Osteoblast (primary cell): ENCODE measurements at places on chromosomes 4 and X.

DNA sequence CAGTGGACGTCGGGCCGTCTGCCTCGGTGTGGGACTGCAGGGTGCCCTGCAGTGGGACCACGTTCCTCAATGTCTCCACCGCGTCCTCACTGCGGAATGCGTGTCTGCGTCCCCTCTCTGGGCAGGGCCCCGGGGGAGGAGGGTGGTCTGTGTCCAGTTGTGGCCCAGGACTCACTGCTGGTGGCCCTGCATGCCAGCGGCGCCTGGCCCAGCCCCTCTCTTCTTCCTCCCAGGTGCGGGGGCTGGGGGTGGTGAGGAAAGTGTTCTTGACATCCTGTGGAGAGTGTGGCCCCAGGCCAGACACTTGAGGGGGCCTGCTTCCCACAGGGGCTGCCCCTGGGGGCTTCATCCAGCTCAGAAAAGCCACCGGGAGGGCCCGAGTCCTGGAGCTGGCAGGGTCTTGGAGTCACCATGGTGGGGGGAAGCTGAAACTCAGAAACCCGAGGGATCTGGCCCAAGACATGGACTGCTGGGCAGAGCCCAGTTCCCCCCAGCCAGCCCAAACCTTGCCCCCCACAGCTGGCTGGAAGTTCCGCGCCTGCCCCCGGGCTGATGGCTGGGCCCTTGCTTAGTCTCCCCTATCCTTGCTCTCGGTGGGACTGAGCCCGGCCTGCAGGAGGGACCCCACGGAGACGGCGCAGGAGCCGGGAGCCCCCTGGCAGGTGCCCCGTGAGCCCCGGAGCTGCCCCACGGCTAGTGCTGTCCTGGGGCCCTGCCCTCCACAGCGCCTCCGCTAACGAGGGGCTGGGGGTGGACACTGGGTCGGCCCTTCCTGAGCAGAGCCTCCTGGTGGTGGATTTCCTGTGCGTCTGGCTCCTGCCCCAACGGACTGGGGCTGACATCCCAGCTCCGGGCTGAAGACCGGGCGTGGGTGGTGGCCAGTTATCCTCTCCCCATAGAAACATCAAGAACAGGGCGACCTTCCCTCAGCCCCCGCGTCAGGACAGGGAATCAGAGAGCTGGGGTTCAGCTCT is 2.9 kb downstream of the DOK7 start:
- DNase-seq, result peak; percentile 91

DNA sequence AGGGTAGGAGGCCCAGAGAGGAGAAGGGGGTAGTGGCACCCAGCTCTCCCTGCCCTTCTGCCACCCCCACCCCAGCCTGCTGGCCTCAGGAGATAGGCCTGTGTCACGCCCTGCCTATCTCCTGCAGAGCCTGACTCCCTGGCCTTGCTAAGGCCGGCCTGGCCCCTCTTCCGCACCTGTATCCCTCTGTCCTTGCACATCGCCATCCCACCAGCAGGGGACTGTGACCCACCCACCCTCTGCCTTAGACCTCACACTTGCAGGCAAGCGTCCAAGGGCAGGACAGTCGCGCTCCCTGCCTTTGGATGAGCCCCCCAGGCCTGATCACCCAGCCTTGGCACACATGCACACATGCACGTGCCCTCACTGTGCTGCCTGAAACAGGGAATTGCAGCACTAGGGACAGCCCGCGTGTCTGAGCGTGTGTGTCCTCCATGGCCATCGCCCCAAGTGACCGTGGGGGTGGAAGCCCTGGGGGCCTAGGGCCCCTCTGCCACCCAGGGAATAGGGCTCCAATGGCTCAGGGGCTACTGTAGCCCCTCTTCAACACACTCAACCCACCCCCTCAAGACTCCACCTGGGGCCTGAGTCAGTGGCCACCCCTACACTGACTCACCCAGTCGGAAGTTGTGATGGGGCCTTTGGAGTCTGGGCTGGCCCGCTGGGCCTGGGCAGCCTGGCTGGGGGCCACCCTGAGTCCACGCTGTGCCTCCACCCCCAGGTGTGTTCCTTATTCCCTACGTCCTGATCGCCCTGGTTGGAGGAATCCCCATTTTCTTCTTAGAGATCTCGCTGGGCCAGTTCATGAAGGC is 2.1 kb downstream of the SLC6A8 start:
- peak; percentile 84 for DNase-seq

DNA sequence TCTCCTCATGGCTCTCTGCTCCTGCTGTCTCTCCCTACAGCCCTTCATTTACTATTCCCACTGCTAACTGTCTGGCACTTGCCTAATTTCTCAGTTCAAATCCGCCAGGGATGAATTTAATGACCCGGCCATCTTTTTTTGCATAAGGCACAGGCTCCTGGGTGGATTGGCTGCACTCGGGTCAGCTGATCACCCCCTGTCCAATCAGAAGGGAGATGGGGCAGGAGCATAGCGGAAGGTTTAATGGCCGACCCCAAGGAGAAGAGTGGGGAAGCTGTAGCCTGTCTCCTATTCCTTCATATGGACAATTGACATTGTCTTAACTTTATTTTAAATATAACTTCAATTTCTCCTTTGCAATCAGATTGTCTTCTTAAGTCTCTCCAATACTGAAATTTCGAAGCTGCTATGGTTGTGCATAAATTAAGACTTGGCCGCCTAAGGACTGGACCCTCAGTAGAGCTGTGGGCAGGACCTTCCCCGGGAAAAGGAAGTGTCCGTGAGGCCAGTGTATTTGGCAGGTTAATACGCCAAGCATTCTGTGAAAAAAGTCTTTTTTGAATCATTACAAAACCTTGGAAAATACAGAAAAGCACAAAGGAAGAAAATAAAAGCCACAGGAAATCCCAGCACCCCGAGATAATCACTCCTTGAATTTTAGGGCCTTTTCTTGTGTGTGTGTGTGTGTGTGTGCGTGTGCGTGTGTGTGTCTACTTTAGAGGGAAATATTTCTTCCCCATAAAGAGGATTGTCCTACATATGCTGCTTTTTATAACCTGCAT is 55.5 kb downstream of the SMIM20 start:
- DNase-seq, result no peak

DNA sequence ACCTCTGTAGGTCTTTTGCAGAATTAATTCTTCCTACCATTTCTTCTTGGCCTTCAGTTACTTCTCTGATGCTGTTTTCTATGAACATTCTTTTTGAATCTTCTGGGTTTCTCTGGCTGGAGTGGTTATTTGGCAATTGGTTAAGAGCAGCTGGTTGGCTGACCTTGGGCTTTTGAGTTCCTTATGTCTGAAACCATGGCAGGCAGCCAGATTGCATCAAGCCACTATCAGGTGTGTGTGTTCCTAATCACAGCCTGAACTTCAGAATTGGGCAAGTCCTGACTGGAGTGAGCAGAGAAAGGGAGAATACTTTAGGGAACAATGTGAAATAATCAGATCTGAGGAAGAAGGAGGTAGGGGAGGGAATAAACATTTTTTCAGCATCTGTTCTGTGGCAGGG is 90.2 kb downstream of the ARHGAP10 start:
- peak; percentile 51 for DNase-seq

GRCh38 chr4:65014078-65014477 is 604.8 kb upstream of the TECRL start:
- DNase-seq, result no peak

GRCh38 chrX:1384658-1385252 is 7.2 kb downstream of the SLC25A6 start:
- DNase-seq, result peak; percentile 47

- no peak for DNase-seq
Observed at GRCh38 chrX:135632353-135632752, 81.1 kb upstream of the CT45A1 start.

DNA sequence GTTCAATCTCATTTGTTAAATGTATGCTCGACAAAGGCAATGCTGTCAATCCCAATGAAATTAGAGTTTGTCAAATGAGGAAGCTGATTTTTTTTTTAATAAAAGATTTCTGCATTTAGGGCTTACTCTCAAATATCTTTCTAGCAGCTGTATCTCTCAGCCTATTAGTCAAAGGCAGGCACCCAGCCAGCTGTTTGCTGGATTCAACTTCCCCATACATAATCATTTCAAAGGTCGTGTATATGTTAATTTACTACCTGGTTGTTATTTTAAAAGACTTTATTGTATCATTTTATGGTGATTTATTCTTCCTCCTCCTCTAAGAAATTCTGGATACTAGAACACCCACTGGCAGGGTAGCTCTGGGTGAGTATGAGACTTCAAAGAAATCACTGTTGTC is 27.1 kb downstream of the RAI2 start:
- DNase-seq, result no peak

- DNase-seq, result no peak
Observed at GRCh38 chr4:55186123-55186522, 60.7 kb upstream of the KDR start.

- no peak for DNase-seq
Observed at GRCh38 chr4:69760455-69760854, at the start of gene SULT1B1. TSS of gene SULT1B1 (minus strand) at chr4:69760620. CDS start at chr4:69755217, 5,403 bp downstream.

DNA sequence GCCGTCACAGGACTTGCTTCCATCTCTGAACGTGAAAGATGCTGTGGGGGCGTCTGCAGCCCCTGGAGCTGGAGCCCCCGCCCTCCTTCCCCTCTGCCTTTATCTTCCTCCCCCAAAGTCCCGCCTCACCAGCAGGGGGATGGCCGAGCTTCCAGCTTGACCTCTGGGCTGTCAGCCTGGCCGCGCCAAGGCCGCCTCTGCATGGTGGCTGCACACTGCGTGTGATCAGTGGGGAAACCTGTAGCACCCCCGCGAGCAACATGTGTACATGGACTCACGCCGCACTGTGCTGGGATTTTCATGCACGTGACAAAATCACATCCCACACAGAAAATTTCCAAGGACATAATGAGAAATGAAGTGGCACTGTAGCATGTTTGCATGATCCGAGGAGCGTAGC is 26.5 kb upstream of the PSAPL1 start:
- no peak for DNase-seq

- no peak for DNase-seq
Observed at GRCh38 chr4:156949373-156949814, 22.2 kb downstream of the PDGFC start.

GRCh38 chrX:49075347-49075746 is 1.5 kb upstream of the PRAF2 start:
- DNase-seq, result peak; percentile 49

DNA sequence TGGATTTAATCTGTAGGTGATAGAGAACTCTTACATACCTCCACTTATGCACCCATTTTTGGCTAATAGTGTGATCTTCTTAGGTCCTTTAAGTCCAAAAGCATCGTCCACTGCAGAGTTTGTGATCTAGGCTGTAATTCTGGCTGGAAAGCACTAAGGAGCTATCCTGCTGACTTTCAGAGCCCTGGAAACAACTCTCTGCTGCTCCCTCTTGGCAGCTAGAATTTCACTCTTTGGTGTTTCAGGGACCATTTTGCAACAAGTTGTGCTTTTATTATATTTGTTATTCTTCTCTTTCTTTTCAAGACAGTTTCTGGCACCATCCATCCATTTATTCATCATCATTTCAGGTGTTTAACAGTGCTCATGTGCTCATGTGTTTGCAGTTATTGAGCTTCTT is 130.0 kb downstream of the RBM46 start:
- DNase-seq, result no peak

DNA sequence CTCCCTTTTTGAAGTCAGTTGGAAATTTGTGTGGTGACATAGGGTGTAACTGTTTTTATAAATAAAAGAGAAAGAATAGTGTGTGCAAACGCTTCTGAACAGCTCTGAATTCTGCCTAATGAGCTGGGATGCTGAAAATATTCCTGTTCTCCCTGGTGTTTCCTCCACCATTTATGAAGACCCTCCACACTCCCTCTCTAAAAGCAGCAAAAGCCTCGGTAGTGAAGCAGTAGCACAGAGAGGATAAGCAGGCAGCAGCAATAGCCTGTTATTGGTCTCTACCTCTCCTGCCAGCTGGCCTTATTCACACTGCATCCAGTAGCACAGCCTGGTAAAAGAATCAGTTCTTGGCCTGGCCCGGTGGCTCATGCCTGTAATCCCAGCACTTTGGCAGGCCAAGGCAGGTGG is 406.1 kb downstream of the IQCM start:
- peak; percentile 6 for DNase-seq

DNA sequence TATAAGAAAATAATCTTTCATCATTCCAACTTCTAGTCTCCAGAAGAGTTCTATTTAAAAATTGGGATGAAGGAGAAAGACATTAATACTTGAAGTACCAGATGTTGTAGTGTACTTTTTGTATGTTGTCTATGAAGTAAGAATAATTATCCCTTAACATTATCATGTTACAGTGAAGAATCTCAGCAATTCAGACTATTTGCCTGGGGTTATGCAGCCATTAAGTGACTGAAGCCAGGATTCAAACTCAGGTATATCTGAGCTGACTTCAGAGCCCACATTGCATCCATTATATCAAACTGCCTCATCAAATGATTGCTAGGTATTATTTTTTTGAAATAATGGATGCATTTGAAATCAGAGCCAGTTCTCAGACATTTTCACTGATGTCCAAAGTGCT is 76.1 kb upstream of the FHDC1 start:
- DNase-seq, result no peak

DNA sequence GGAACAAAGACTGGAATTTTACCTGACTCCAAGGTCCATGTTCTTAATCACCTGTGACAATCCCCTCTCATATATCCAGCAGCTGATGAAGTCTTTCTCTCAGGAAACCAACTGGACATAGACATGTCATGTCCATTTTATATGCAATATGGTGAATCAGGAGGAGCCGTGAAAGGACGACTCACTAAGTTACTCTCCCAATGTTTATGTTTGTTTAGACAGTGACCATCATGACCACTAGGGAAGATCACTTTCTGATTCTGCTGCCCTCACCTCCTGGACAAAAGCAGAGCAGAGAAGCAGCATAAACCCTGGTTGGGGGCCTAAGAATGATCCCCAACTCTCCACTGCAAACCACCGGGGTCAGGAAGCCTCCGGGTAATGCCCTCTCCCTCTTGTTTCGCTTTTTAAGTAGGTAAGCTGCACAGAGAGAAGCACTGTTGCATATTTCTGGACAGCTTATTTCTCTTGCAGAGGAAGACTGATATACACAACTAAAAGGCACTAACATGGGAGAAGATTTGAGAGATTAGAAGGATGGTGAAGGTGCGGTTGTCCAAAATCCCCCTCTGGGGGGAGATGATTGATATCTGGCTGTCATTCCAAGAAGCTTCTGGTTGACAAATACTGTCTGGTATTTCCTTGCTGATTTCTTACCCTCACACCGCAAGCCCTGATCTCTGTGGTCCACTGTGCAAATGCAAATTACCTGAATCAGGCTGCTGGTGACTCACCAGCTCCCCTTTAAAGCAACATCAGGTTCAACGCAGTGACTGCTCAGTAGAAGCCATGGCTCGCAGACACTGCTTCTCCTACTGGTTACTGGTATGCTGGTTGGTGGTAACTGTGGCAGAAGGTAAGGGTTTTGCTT is at the start of gene ODAPH:
Gene ODAPH, plus strand, starts transcription at position 773 of the 871 bp plus-strand sequence. Its CDS starts 17 bp downstream, at position 790.
- DNase-seq, result peak; percentile 58

GRCh38 chr4:88674979-88675378 is 22.6 kb downstream of the NAP1L5 start:
- DNase-seq, result peak; percentile 36

GRCh38 chrX:13091111-13091765 is 46.8 kb upstream of the FAM9C start:
- DNase-seq, result no peak

DNA sequence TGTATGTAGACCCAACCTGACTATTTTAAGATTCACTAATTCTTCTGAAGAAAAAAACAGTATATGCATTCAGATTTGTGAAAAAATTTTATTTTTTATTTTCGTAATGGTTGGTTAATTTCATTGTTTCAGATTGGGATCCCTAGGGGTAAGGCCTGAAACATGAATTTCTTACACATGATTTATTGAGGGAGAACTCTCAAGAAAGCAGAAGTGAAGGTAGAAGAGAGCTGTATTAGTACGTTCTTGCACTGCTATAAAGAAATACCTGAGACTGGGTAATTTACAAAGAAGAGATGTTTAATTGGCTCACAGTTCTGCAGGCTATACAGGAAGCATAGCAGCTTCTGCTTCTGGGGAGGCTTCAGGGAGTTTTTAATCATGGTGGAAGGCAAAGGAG is 611.9 kb upstream of the TECRL start:
- no peak for DNase-seq

- no peak for DNase-seq
Observed at GRCh38 chr4:67465032-67465762, 80.1 kb downstream of the CENPC start.
